ENCODE measurements at places on chromosomes 5 and 9.

GRCh38 chr5:122775550-122776542, 966 bp downstream of the SNX2 start:
- H3K4me1 ChIP-seq: no peaks in the 10 kb centered on the region
- H3K27ac ChIP-seq: peak overlapping the region; percentile 95

GRCh38 chr9:12659220-12659619, 34.0 kb upstream of the TYRP1 start:
- no peaks in the 10 kb centered on the region for H3K4me1 ChIP-seq
- H3K36me3 ChIP-seq: no peaks in the 10 kb centered on the region
- DNase-seq: no peak
- no peak overlapping the region for H3K4me3 ChIP-seq

DNA sequence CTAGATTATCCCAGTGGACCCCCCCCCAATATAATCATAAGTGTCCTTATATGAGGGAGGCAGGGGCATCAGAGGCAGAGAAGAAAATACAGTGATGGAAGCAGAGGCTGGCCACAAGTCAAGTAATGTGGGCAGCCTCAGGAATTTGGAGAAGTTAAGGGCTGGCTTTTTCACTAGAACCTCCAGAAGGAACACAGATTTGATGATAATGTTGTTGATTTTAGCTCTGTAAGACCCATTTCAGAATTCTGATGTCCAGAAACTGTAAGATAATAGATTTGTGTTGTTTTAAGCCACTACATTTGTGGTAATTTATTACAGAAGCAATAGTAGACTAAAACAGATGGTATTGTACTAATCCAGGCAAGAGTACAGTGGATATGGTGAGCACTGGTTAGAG, 36.3 kb upstream of the LRRTM2 start:
- H3K4me3 ChIP-seq: no peak overlapping the region
- no peaks in the 10 kb centered on the region for H3K27me3 ChIP-seq
- DNase-seq: no peak
- H3K36me3 ChIP-seq: no peaks in the 10 kb centered on the region

DNA sequence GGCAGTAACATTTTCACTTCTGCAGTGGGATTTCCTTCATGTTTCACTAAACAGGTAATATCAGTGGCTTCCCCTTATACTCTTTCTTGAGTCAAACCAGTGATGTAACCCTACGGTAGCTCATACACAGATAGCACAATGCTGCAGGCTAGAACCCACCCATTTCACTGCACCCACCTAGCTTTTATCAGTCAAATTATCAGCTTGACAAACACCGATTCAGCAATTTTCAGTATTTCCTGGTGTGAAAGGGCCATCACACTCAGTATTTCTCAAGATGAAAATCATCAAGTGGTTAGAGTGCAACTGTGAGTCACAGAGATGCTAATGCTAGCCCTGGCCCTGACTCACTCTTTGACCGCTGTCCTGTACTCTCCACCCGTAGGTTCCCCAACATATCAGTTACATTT, 242.3 kb upstream of the PTGER4 start:
- no peaks in the 10 kb centered on the region for H3K27me3 ChIP-seq
- H3K27ac ChIP-seq: no peak overlapping the region
- no peak overlapping the region for H3K4me3 ChIP-seq

- H3K4me3 ChIP-seq: no peak overlapping the region
- no peak overlapping the region for H3K27ac ChIP-seq
- H3K27me3 ChIP-seq: peaks cover 3% of the 10 kb centered on the region
- DNase-seq: no peak
- H3K36me3 ChIP-seq: no peaks in the 10 kb centered on the region
Measured at GRCh38 chr5:73417303-73418034, 31.1 kb downstream of the FOXD1 start.

DNA sequence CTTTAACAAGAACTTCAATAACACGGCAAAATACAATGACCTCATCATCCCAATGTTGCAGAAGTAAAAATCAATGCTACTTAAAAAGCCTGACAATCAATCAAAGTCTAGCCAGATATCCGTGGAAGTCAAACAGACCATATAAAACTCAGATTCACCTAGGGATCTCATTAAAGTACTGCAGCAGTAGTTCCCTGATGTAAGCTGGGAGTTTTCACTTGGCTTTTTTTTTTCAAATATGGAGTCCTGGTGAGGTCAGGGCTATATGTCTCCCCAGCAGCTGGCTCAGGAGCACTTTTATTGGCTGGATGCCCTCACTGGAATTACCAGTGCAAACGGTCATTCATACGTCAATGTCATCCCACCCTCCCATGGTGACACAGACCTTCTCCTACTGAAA, 220.6 kb upstream of the SLC30A5 start:
- H3K4me1 ChIP-seq: no peaks in the 10 kb centered on the region
- no peaks in the 10 kb centered on the region for H3K36me3 ChIP-seq
- no peak overlapping the region for H3K27ac ChIP-seq
- no peak for DNase-seq
- no peak overlapping the region for H3K4me3 ChIP-seq
- H3K27me3 ChIP-seq: no peaks in the 10 kb centered on the region

DNA sequence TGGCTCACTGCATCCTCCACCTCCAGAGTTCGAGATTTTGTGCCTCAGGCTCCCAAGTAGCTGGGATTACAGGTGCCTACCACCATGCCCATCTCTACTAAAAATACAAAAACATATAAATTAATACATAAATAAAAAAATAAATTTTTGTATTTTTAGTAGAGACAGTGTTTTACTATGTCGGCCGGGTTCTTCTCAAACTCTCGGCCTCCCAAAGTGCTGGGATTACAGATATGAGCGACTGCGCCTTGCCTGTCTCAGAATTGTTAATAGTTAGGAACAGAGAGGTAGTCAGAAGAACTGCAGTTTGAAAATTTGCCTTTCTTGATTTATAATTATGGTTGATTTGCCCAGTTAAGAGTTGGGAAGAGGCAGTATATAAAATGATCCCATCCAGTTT, 2.8 kb downstream of the ATP6V1G1 start:
- H3K4me1 ChIP-seq: peaks cover 17% of the 10 kb centered on the region
- H3K36me3 ChIP-seq: no peaks in the 10 kb centered on the region
- DNase-seq: no peak
- no peak overlapping the region for H3K4me3 ChIP-seq

GRCh38 chr9:80320916-80321315, 749.2 kb downstream of the TLE4 start:
- H3K4me1 ChIP-seq: no peaks in the 10 kb centered on the region
- no peak overlapping the region for H3K4me3 ChIP-seq
- no peaks in the 10 kb centered on the region for H3K36me3 ChIP-seq
- H3K27ac ChIP-seq: no peak overlapping the region
- DNase-seq: no peak

- H3K4me3 ChIP-seq: peak overlapping the region; percentile 46
- no peak for DNase-seq
- H3K36me3 ChIP-seq: no peaks in the 10 kb centered on the region
- no peak overlapping the region for H3K27ac ChIP-seq
Measured at GRCh38 chr5:161547738-161548486, 1.4 kb upstream of the GABRB2 start.

DNA sequence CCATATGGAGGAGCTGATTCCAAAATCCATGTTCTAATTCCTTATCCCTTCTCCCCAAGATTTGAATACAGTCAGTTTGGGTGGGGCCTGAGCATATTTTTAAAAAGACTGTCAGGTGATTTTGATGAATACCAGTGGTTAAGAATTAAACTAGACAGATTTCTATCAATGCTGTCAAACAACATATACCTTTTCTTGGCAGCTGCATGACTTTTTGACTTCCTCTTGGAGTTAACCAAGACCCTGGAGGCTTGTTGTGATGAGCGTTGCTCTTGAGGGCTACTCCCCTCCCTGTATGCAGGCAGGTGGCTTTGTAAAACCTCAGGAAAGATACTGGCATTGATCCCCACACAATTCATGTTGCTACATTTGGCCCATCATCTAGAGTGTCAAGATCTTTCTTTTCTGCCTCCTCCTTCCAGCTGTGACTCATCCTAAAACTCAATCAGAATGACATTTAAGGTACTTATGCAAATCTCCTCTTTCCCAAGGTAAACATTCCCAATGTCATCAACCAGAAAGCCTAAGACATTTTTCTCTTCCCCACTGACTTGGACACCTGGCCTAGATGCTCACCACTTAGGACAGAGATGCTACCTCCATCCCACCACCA, 61.7 kb downstream of the PPP2R2B start:
- H3K4me3 ChIP-seq: no peak overlapping the region
- no peak for DNase-seq
- H3K36me3 ChIP-seq: no peaks in the 10 kb centered on the region
- no peak overlapping the region for H3K27ac ChIP-seq
- H3K4me1 ChIP-seq: no peaks in the 10 kb centered on the region

GRCh38 chr5:78899922-78900362, 85.2 kb downstream of the ARSB start:
- DNase-seq: no peak
- no peaks in the 10 kb centered on the region for H3K27me3 ChIP-seq
- no peak overlapping the region for H3K4me3 ChIP-seq
- H3K36me3 ChIP-seq: no peaks in the 10 kb centered on the region
- H3K4me1 ChIP-seq: no peaks in the 10 kb centered on the region

- no peaks in the 10 kb centered on the region for H3K27me3 ChIP-seq
- no peaks in the 10 kb centered on the region for H3K36me3 ChIP-seq
- H3K4me3 ChIP-seq: no peak overlapping the region
- no peaks in the 10 kb centered on the region for H3K4me1 ChIP-seq
- DNase-seq: peak; percentile 49
Measured at GRCh38 chr9:92968081-92968480, 20.8 kb downstream of the FGD3 start.

DNA sequence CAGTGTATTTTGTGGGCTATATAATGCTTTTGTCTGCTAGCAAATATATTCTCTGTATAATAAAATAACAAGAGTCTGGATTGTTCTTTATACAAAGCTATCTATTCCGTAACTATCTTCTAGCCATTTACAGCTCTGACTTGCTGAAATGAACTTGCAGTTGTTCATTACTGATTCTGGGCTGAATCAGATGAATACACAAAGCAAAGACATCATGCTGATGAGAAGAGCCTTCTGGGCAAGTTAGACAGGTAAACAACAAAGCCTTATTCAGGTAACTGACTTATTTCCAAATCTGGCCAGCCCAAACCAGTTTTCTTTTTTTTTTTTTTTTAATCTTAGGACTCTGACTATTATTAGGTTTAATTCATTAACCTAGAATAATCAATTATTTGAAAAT, 255.5 kb downstream of the KIAA0825 start:
- no peak for DNase-seq
- H3K27me3 ChIP-seq: no peaks in the 10 kb centered on the region
- no peak overlapping the region for H3K4me3 ChIP-seq
- no peaks in the 10 kb centered on the region for H3K4me1 ChIP-seq
- peak overlapping the region; percentile 72 for H3K27ac ChIP-seq

DNA sequence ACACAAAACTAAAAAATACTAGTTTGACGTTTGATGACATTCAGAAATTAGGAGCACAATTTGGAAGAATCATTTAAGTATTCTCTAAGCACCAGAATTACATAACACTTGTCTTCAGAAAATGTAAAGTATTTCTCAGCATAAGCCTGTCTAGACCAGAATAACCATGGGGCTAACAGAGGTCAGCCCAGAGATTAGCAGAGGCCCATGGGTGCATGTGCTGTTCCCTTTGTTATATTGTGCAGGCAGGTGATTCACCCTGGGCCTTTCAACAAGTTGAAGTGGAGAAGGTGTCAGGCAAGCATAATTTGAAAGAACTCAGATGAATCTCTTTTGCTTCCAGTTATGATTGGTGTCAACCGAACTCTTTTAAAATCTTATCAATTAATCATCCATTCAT, 227.9 kb downstream of the LURAP1L start:
- H3K27ac ChIP-seq: no peak overlapping the region
- H3K4me1 ChIP-seq: no peaks in the 10 kb centered on the region
- H3K4me3 ChIP-seq: no peak overlapping the region
- H3K36me3 ChIP-seq: no peaks in the 10 kb centered on the region
- DNase-seq: no peak

DNA sequence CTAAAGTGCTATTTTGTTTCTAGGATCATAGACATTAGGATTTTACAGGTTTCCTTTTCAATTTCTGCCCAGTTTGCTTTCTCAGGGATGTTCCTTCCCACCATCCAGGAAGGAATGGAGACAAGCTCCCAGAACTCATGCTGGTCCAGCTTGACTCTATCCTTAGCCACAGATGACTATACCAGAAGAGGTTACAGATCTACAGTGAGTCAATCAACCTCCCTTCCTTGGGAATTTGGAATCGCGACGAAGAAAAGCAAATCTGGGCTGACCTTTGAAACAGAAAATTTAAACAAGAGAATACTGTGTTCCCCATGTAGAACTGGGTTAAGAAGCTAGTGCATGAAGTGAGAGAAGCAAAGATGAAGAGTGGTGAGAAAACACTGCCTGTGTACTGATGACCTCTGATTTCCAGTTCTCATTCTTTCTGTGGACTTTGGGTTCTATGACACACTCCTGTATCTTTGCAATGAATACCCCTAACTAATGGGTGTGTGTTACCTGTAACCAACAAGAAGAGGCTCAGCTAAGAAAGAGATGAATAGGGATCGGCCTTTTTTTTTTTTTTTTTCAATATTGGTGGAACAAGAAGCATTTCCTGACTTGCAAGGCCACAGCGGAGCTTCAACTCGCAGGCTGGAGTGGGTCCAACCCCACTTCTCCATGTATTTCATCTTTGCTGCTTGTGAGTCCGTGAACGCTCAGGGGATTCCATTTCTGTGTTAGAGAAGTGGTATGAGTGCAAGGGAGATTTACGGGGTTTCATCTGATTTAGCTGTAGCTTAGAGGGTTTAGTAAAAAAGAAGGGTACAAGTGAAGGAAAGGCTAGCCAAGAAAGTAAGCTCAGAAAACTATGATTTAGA, 563.9 kb upstream of the CLINT1 start:
- no peaks in the 10 kb centered on the region for H3K4me1 ChIP-seq
- no peak for DNase-seq
- H3K27ac ChIP-seq: peak overlapping the region; percentile 61
- no peaks in the 10 kb centered on the region for H3K27me3 ChIP-seq
- no peaks in the 10 kb centered on the region for H3K36me3 ChIP-seq
- H3K4me3 ChIP-seq: no peak overlapping the region

GRCh38 chr9:134029248-134030226, 4.3 kb downstream of the BRD3OS start:
- no peaks in the 10 kb centered on the region for H3K4me1 ChIP-seq
- no peaks in the 10 kb centered on the region for H3K27me3 ChIP-seq
- no peak overlapping the region for H3K27ac ChIP-seq
- H3K36me3 ChIP-seq: no peaks in the 10 kb centered on the region
- no peak overlapping the region for H3K4me3 ChIP-seq

GRCh38 chr9:18928711-18929110, 104.3 kb downstream of the SAXO1 start:
- H3K36me3 ChIP-seq: no peaks in the 10 kb centered on the region
- no peak for DNase-seq
- H3K4me3 ChIP-seq: no peak overlapping the region
- H3K27ac ChIP-seq: no peak overlapping the region

DNA sequence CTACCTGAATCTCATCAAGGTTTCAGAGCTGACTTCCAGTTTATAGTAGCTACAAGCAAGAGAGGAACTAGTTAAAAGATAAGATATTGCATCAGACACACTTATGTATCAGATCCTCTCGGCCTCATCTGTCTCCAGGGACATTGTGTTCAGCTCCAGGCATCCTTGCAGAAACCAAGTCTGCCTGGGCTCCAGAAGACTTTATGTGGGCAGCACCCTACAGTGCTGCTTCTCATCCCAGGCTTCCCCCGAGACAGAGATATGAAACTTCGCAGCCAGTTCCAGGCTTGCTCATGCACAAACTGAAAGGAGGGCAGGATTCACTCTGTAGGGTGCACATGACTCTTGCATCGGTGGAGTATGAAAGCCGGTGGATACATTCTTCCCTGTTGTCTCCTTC, 33.9 kb upstream of the FOXB2 start:
- H3K4me1 ChIP-seq: no peaks in the 10 kb centered on the region
- no peak overlapping the region for H3K27ac ChIP-seq
- no peak for DNase-seq
- no peak overlapping the region for H3K4me3 ChIP-seq
- H3K36me3 ChIP-seq: no peaks in the 10 kb centered on the region
- H3K27me3 ChIP-seq: no peaks in the 10 kb centered on the region
